Fibroblast of villous mesenchyme (primary cell): ENCODE measurements at places on chromosomes 6 and 20.

DNA sequence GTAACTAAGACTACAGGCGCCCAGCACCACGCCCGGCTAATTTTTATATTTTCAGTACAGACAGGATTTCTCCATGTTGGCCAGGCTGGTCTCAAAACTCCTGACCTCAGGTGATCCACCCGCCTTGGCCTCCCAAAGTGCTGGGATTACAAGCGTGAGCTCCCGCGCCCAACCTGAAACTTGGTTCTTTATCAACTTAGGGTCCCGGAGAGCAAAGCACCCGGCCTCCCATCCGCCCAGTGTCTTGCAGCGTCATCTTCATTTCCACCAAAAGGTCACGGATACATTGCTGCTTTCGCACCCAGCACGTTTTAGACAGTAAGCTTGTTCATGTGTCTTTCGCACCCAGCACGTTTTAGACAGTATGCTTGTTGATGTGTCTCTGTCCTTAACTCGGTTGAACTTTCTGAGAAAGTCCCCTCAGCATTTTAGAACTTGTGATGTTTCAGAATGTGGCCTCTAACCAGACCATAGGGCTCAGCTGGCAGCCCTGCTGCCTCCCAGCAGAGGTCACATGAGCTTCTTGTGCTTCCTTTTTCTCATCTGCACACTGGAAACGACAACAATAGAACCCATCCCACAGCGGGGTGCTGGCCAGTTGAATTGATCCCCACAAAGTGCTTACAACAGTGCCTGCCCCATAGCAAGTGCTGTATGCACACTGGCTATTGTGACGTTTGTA is 48.8 kb downstream of the PRR18 start:
- DNase-seq = no peak

DNA sequence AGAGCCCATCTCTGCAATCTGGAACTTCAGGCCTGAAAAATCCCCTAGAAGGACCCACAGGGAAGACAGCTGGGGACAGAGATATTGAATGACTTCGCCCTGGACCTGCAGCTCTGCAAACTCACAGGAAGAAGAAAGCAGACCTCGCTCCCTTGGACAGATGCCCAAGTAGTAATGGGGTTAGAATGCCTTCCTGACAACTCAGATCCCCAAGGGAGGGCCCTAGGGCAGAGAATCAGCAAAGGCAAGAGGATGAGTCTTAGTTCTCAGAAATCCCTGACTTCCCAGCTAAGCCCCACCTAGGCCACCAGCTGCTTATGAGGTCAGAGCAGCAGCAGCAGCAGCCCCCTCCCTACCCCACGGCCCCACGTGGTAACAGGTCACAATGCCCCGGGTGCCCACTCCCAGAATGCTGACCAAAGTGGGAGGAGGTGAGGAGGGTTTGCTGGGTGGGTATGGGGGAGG is at the start of gene C20orf141:
Gene C20orf141, plus strand, starts transcription at position 401 of the 465 bp plus-strand sequence. CDS start 198 bp downstream, outside the sequence.
- peak; percentile 98 for DNase-seq

GRCh38 chr20:29878281-29878741 is 1379.2 kb upstream of the DEFB115 start:
- peak; percentile 24 for DNase-seq

DNA sequence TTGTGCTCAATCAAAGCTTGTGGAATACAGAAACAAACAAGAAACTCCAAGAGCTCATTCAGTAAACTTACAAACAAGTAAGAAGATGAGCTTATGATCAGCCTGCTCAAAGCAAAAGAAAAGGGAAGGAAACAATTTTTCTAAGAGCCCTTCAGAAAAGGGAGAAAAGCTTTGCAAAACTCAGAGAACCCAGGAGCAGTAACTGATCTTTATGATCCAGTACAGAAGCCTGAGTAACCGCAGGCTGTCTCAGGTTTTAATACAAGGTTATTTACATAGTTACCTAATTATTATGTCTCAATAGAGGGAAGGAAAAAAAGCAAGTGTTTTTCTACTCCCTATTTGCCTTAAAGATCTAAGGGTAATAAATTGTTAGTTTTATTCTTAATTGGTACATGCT is 226.5 kb downstream of the MAFB start:
- peak; percentile 33 for DNase-seq

DNA sequence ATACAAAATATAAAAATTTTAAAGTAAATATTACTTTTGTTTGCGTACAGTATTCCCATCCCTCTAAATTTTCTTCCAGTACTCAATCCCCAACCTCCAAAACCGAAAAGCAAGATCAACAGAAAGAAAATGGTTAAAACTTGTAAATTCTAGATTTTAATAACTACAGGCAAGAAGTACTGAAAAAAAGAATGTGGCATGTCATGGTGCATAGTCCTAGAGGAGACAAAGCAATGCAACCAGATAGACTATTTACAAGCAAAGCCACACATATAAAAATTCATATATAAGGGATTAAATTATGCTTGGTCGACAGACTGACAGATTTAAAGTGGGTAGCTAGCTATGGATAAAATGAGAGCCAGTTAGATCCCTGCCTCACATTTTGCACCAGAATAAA is 56.5 kb upstream of the HFE start:
- DNase-seq = no peak

DNA sequence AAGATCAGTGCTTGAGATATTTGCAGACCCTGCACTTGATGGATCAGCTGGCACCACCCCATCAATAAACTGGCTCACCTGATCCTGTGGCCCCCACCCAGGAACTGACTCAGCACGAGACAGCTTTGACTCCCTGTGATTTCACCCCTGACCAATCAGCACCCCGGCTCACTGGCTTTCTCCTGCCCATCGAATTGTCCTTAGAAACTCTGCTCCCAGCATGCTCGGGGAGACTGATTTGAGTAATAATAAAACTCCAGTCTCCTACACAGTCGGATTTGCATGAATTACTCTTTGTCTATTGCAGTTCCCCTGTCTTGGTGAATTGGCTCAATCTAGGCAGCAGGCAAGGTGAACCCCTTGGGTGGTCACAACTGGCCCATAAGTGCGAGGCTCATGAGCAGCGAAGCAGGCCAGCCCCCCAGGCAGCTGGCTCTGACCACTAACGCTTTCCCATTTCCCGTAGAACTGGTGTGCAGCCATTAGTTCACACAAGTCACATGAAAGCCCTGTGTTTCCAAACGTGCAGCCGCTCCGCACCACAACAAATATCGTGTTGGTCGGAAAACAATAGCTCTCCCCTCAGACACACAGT is 79.6 kb downstream of the RSPH3 start:
- no peak for DNase-seq

- no peak for DNase-seq
These were observed 82.3 kb downstream of the CAP2 start for GRCh38 chr6:17475606-17476244.
